Tongue (tissue), 3 donors: ENCODE measurements at places on chromosomes 12 and 14.

GRCh38 chr14:22052795-22053194 is 379.2 kb upstream of the OR4E1 start:
- DNase-seq, result no peak

DNA sequence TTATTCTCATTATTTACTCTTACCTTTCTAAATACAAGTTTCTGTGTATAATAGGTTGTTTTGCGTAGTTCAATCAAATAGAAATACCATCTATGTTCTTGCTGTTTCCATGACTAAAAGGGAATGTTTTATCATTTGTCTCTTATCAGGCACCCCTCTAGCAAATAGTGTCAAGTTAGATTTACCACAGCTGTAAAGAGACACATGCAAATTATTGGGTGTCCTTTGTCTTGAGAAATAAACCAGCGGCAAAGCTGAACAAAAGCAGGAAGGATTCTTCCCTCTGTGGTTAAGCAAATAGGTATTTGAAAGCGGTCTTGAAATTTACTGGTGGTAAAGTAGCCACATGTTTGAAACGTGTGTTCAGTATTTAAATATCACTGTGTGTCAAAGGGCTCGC is 405.9 kb downstream of the TMTC2 start:
- DNase-seq, result no peak

DNA sequence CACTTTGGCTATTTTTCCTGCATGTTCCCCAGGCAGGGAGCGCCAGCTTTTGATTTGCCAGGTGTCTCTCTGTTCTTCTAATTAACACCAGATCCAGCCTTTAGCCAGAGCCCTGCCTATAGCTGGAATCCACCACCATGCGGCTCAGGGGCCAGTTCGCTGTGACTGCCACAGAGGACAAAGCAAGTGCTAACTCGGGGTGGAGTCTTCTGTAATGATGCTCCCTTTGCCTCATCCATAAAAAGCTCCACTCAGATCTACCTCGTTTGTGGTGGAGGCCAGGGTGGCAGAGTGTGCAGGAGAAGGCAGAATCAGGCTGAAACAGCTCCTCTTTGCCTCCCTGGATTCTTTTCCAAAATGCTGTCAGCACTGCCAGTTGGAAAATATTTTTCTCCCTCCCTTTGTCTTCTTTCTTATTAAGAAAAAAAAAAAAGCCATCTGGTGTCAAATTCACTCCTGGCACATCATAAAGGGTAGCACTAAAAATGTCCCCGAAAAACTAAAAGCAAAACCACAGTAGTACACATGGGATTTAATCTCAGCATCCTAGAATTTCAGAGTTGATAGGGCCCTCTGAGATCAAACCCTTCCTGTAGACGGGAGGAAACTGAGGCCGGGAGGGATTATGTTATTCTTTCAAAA is 18.0 kb upstream of the CTDSP2 start:
- peak; percentile 73 for DNase-seq

DNA sequence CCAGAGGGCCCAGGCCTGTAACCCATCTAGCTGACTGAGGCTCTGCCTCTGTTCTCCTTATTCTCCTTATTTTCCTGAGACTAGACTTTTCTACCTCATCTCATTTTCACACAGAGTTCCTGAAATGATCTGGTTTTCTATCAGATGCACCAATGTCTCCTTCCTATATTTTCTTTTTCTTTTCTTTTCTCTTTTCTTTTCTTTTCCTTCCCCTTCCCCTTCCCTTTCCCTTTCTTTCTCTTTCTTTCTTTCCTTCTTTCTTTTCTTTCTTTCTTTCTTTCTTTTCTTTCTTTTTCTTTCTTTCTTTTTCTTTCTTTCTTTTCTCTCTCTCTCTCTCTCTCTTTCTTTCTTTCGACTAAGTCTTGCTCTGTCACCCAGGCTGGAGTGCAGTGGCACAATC is 3.0 kb upstream of the CCDC184 start:
- no peak for DNase-seq

DNA sequence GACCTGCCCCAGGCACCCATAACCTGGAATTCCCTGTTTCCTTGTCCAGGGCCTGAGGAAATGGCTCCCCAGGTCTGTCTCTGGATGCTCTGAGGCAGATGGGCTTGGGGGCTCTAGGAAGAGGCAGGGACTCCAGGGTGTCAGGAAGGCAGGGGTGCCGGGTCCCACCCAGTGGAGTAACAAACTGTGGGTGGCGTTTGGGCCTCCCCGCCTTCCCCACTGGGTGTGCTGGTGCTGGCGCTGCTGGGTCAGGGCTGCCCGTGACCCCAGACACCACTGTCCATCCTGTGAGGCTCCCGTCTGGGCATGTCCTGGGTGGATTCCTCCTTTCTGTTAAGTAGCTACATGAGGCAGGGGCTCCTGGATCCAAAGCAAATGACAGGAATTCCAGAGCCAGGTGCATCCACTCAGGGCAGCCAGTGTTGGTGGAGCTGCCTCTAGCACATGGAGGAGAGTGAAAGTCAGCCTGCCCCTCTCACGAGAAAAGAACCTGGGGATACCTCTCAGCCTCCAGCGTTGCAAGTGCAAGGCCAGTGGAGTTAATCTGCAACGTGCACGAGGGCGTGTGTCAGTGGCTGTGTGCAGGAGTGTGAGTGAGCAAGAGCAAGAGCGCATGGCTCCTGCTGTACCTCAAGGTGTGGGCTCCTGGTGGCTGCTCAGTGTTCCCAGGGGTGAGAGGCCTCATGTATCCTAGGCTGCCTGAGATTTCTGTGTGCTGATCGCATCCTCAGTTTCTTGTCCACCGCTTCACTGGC is 403.1 kb downstream of the TMEM121 start:
- DNase-seq, result no peak

GRCh38 chr12:113973109-113973904 is 7.2 kb upstream of the RBM19 start:
- DNase-seq, result no peak

DNA sequence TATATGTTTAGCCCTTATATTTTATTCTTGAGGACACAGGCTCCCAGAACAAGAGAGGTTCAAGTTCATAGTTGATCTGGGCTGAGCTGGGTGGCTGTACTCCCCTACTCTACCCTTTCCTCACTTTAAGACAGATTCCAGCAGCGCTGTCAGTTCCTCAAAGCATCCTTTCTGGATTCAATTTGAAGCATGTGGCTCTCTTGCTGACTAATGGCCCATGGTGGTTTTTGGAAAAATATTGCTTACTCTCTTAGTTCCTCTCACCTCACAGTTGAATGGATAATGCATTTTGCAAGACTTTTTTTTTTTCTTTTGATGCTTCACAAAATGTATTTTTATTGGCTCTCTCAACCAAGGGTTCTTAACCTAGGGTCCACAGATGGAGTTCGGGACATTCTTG is 4.1 kb downstream of the PELI2 start:
- no peak for DNase-seq

- peak; percentile 58 for DNase-seq
Measured at GRCh38 chr12:19131025-19131444, 1.5 kb downstream of the PLEKHA5 start.

- no peak for DNase-seq
Measured at GRCh38 chr12:22672951-22673350, 48.0 kb downstream of the ETNK1 start.

GRCh38 chr14:29853272-29853671 is 74.4 kb downstream of the PRKD1 start:
- no peak for DNase-seq

DNA sequence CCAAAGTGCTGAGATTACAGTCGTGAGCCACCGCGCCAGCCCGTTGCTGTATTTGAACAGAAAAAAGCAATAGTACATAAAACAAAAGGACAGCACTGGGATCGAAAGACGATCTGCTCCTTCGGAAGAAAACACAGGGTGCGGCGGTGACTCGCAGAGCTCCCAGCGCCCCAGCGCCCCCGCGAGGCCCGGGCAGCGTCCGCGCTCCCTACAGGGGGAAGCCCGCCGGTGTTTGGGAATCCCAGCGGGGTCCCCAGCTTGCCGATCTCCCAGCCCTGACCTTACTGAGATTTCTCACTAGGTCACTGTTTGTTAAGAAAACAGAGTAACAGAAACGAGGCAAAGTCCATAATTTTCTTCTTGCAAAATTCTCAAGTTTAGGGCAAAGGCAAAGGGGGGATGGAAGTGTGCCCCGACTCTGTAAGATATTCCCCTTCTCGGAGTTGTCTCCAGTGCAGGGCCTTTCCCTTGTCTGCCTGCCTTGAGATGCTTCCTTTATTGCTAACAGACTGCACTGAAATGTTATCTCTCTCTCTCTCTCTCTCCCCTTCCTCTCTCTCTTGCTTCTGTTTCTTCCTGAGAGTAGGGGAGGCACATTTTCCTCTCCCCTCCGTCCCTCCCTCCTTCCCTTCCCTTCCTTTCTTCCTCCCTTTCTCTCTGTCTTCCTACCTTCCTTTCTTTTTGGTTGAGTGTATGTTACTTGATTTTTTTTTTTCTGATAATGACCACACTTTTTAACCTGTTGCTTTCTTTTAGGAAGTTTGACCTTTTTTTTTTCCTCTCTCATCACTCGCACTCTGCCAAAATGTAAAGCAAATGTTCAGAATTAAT is 91.9 kb downstream of the TMEM30B start:
- peak; percentile 76 for DNase-seq

GRCh38 chr14:79415726-79416125 is 795.6 kb downstream of the DIO2 start:
- DNase-seq, result no peak

- DNase-seq, result peak; percentile 30
Measured at GRCh38 chr12:3755898-3756297, 3.0 kb upstream of the CRACR2A start.

DNA sequence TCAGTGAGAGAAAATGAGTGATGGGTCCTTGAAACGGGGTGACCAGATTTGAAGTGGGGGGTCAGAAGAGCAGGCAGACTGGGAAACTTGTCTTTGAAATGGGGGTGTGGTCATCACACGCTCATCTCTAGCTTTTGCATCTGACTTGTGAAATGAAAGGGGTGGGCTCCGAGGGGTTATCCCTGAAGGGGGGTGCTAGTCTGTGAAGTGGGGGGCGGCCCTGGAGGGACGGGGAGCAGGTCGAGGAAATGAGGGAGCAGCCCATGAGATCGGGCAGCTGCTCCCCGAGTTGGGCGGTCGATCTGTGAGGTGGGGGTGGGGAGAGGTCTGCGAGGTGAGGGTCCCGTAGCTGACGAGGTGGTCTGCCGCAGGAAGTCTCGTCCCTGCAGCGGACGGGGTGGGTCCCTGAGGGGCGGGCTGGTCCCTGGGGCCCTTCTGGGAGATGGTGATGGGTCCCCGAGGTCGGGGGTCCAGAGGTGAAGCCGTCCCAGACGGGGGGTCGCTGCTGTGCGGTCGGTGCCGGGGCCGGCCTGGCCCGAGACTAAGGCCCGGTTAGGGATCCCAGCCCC is 542 bp downstream of the PXN start:
- no peak for DNase-seq

DNA sequence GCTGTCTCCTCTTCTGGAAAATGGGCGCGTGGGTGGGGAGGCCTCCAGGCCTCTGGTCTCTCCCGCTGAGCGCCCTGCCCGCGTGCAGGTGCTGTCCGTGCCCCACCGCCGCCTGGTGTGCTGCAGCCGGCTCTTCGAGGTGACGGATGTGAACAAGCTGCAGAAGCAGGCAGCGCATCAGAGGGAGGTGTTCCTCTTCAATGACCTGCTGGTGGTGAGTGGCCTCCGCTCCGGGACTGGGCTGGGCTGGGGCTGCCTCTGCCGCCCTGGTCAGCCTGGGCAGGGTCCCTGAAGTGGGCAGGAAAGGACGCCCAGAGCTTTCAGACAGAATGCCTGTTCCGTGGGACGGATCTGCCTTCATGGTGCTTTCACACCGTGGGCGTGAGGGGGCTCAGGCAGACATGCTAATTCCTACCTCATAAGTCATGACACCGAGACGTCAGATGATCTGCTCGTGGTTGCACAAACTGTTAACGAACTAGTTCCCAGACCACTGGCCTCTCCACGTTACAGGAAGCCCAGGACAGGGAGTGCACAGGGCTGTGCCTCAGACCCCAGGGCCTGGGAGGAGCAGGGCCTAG is 50.5 kb downstream of the SLC6A12 start:
- no peak for DNase-seq

- no peak for DNase-seq
Measured at GRCh38 chr12:41277946-41278267, 89.8 kb downstream of the PDZRN4 start.

DNA sequence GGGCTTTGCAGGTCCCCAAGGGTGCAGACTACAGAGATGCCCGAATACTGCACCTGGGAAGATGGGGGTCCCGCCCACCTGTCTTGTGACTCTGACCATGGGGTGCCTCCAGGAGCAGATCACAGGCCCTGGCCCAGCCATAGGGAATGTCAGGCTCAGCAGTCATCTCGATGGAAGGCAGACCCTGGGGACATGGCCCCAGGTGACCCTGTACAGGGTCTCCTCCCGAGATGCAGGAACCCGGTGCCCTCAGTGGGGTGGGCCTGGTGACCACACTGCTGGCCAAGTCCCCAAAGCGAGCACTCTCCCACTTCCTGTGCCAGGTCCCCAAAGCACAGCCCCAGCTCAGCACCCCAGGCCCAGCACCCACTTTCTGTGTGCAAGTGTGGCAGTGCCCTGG is 903.7 kb upstream of the USP15 start:
- no peak for DNase-seq

DNA sequence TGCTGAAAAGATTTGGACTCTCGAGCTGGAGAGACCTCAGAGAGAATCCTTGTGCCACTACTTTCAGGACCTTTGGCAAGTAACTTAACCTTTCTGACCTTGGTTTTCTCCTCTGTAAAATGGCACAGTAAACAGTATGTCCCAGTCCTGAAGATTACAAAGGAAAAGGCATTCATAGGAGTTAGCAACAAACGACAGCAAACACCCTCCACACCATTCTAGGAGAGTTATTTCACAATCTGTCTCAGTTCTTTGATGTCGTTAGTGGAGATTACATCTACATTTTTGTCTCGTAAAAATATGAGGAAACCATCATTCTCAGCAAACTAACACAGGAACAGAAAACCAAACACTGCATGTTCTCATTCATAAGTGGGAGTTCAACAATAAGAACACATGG is 205.7 kb downstream of the ITPR2 start:
- DNase-seq, result no peak

GRCh38 chr12:52691076-52691840 is 11.1 kb upstream of the KRT1 start:
- no peak for DNase-seq

DNA sequence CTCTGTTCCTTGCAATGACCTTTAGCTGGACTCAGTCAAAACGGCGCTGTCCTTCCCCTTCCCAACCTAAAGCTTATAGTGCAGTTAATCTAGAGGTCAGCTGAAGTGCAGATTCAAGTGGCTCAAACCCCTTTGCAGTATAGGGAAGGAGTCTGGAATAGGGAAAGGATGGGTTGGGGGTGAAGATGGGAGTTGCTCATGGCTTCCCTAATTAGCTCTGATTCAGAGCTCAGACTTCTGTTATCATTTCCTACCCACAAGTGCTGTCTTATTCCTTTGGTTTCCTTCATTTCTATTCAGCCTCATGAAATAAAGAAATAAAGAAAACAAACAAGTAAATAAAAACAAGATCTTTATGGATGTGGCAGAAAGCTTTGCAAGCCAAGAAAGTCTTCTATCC is 264.0 kb upstream of the HMGA2 start:
- no peak for DNase-seq

GRCh38 chr12:66661357-66661756 is 17.5 kb downstream of the GRIP1 start:
- DNase-seq, result no peak

- DNase-seq, result no peak
Measured at GRCh38 chr12:71139153-71139735, 18.6 kb downstream of the TSPAN8 start.

- DNase-seq, result no peak
Measured at GRCh38 chr14:65268594-65268993, 143.9 kb upstream of the FUT8 start.
